Activated CD4-positive, alpha-beta T cell treated with anti-CD3 and anti-CD28 coated beads, Interleukin-2, amount 10 ng/mL, durations not matched to agents 24 days and 14 days (primary cell): ENCODE measurements at places on chromosomes 7 and 10. TPM values are rescaled to one million over a fixed set of nuclear protein-coding genes. Genes with fewer than 3 reads are reported as not detected.

DNA sequence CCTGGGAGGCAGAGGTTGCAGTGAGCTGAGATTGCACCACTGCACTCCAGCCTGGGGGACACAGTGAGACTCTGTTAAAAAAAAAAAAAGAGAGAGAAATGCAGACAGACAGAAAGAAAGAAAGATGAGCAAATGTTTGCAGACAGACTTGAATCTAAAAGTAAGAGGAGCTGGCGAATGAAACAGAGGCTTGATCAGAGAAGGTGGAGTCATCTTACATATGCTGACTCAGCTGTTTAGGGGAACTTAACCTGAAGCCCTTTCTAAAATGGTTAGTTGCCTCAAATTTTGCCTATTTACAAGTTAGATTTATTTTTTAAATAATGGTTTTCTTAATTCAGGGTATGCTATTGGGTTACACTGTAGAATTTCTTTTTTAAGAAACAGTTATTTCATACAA is 5.4 kb downstream of the FAM171A1 start:
- peaks cover 5% of the 10 kb centered on the region for H3K4me1 ChIP-seq
- no peaks in the 10 kb centered on the region for H3K36me3 ChIP-seq
- no peak overlapping the region for H3K27ac ChIP-seq
- H3K4me3 ChIP-seq: no peak overlapping the region
- peaks cover 51% of the 10 kb centered on the region for H3K27me3 ChIP-seq

The TPST1 gene
- 1.1 and 2.1 TPM in 2 replicates for total RNA-seq

The FGFR2 gene
- total RNA-seq: not detected in 2 replicates

The SLC18A2 gene
- not detected in 2 replicates for total RNA-seq

The RARRES2 gene
- total RNA-seq: not detected in 2 replicates

DNA sequence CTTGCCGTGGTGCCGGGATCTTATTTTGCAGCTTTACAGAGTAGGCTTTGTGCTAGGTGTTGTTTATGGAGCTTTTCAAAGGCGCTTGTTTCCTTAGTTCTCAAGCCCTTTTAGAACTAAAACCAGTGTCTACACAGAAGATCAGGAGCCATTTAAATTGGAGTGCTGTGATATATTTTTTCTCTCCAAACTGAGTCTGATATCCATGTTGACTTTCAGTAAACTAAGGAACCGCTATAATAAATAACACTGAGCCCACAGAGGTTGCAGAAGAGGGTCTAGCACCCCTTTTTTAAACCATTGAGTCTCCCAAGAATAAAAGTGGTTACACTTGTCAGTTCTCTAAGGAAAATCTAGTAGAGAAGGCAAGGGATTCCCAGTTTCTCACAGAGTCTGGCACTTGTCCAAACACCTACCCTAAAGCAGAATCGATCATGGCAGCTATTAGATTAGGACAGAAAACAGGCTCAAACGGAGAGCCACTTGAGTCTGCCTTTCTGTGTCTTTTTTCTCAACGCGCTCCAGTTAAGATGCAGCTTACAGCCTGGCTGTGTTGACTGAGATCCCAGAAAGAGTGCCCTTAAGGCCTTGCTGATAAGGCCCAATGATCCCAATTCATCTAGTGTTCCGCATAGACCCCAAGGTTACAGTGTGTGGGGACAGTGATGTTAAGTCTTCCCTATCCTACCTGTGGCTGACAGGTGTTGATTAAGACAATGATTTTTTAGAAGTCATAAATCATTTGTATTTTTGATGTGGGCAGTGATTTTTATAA is 804 bp downstream of the TMEM106B start:
- peaks cover 35% of the 10 kb centered on the region for H3K4me1 ChIP-seq
- peak; percentile 61 for DNase-seq
- H3K4me3 ChIP-seq: peak overlapping the region; percentile 94
- peaks cover 28% of the 10 kb centered on the region for H3K27me3 ChIP-seq
- peak overlapping the region; percentile 91 for H3K27ac ChIP-seq

- no peak for DNase-seq
- peaks cover 4% of the 10 kb centered on the region for H3K27me3 ChIP-seq
- no peaks in the 10 kb centered on the region for H3K4me1 ChIP-seq
- H3K27ac ChIP-seq: no peak overlapping the region
Observed at GRCh38 chr10:12925845-12926244, 75.7 kb downstream of the CCDC3 start.

GRCh38 chr10:60747817-60748469 is 30.3 kb upstream of the CDK1 start:
- H3K27me3 ChIP-seq: peaks cover 16% of the 10 kb centered on the region
- H3K4me3 ChIP-seq: no peak overlapping the region
- H3K36me3 ChIP-seq: no peaks in the 10 kb centered on the region
- peaks cover 4% of the 10 kb centered on the region for H3K4me1 ChIP-seq
- H3K27ac ChIP-seq: no peak overlapping the region
- no peak for DNase-seq

GRCh38 chr7:30201161-30201666 is 66.4 kb downstream of the MTURN start:
- no peak overlapping the region for H3K27ac ChIP-seq
- no peak for DNase-seq
- no peaks in the 10 kb centered on the region for H3K4me1 ChIP-seq

GRCh38 chr7:141362580-141363435 is 188.4 kb upstream of the AGK start:
- H3K27me3 ChIP-seq: peaks cover 2% of the 10 kb centered on the region
- H3K27ac ChIP-seq: no peak overlapping the region
- no peaks in the 10 kb centered on the region for H3K4me1 ChIP-seq
- H3K36me3 ChIP-seq: no peaks in the 10 kb centered on the region
- no peak for DNase-seq
- no peak overlapping the region for H3K4me3 ChIP-seq

GRCh38 chr7:15795393-15795792 is 108.9 kb upstream of the MEOX2 start:
- no peaks in the 10 kb centered on the region for H3K27me3 ChIP-seq
- H3K4me1 ChIP-seq: no peaks in the 10 kb centered on the region
- no peaks in the 10 kb centered on the region for H3K36me3 ChIP-seq
- H3K4me3 ChIP-seq: no peak overlapping the region
- H3K27ac ChIP-seq: no peak overlapping the region

The NXPH1 gene
- not detected in 2 replicates for total RNA-seq

The TSPAN33 gene
- 5.4 and 6.2 TPM in 2 replicates for total RNA-seq

DNA sequence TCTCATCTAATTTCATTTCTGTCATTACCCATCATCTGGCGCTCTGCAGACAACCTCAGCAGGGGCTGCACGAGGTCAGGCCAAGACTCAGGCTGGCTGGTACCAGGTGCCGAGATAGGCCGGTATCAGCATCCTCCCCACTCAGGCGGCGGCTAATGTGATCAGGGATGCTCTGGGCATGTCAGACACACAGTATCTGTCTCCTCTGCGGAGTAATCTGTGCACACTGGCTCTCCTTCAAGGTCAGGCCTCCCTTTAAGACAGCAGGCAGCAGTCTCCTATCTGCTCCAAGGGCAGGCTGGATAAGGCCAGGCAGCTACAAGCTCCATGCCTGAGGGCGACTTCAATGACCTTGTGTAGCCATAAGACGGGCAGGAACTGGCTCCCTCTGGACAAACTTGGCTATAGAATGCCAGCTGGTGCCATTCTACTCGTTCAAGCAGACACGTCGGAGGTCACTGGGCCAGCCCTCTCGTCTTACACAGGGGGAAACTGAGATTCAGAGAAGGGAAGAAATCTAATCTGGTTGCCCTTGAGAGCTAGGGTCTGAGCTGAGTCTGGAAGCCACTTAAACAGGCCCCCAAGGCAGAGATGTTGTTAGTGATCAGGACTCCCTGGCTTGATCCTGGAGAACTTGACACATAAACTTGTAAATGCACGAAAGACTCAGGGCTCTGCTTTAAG is 59.3 kb downstream of the ARHGAP22 start:
- no peaks in the 10 kb centered on the region for H3K36me3 ChIP-seq
- H3K27me3 ChIP-seq: no peaks in the 10 kb centered on the region
- no peak overlapping the region for H3K27ac ChIP-seq
- no peak for DNase-seq
- no peak overlapping the region for H3K4me3 ChIP-seq

DNA sequence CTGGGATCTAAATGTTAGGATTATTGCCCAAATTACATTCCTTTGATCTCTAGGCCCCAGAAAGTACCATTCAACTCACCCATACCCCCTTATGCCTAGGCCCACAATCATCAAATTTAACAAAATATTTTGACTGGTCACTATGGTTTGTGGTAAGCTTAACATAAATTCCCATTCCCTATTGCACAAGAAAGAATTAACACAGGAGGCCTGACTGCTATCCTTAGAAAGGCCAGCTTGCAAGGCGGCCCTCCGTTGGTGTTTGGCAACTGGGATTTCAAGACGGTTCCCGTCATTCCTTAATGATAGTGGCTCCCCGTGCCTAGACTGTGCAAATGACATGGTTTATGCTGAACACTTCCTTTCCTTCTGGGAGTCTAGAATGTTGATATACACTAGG is 29.6 kb downstream of the ARHGAP21 start:
- no peak overlapping the region for H3K4me3 ChIP-seq
- peaks cover 3% of the 10 kb centered on the region for H3K4me1 ChIP-seq
- no peak overlapping the region for H3K27ac ChIP-seq
- no peaks in the 10 kb centered on the region for H3K27me3 ChIP-seq
- H3K36me3 ChIP-seq: no peaks in the 10 kb centered on the region

The EGR2 gene
- 178 and 201 TPM in 2 replicates for total RNA-seq

The CYP2C19 gene
- 0.33 TPM in 1 of 2 replicates, not detected in the other for total RNA-seq

The LOXL4 gene
- not detected in 2 replicates for total RNA-seq

DNA sequence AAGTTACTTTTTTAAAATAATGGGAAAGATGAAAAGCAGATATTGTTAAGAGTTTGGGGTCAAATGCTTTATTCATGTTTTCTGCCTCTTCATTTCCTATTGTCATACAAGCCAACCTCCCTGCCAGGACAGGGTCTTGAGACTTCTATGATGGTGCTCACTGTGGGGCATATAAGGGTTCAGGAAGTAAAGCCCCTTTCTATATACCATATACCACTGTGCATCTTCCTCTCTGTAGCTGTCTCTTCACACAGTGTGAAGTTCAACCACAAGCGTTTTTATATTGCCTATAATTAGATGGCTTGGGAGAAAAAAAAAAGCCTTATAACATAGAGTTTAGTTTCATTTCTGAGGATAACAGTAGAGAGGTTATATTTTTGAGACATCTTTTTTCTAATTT is 389.8 kb upstream of the SORCS1 start:
- no peak for DNase-seq
- H3K4me3 ChIP-seq: no peak overlapping the region
- H3K36me3 ChIP-seq: no peaks in the 10 kb centered on the region
- no peaks in the 10 kb centered on the region for H3K27me3 ChIP-seq
- no peak overlapping the region for H3K27ac ChIP-seq
- no peaks in the 10 kb centered on the region for H3K4me1 ChIP-seq

- H3K27me3 ChIP-seq: peaks cover 2% of the 10 kb centered on the region
- peak overlapping the region; percentile 94 for H3K27ac ChIP-seq
- DNase-seq: peak; percentile 95
Observed at GRCh38 chr10:102917314-102917961, 656 bp upstream of the CNNM2 start.

The SPDYE8 gene
- total RNA-seq: not detected in 2 replicates

The BICC1 gene
- total RNA-seq: not detected in 2 replicates

GRCh38 chr7:45347804-45348203 is 190.2 kb downstream of the RAMP3 start:
- peaks cover 7% of the 10 kb centered on the region for H3K27me3 ChIP-seq
- no peak overlapping the region for H3K27ac ChIP-seq
- DNase-seq: no peak
- no peaks in the 10 kb centered on the region for H3K36me3 ChIP-seq
- H3K4me1 ChIP-seq: no peaks in the 10 kb centered on the region

DNA sequence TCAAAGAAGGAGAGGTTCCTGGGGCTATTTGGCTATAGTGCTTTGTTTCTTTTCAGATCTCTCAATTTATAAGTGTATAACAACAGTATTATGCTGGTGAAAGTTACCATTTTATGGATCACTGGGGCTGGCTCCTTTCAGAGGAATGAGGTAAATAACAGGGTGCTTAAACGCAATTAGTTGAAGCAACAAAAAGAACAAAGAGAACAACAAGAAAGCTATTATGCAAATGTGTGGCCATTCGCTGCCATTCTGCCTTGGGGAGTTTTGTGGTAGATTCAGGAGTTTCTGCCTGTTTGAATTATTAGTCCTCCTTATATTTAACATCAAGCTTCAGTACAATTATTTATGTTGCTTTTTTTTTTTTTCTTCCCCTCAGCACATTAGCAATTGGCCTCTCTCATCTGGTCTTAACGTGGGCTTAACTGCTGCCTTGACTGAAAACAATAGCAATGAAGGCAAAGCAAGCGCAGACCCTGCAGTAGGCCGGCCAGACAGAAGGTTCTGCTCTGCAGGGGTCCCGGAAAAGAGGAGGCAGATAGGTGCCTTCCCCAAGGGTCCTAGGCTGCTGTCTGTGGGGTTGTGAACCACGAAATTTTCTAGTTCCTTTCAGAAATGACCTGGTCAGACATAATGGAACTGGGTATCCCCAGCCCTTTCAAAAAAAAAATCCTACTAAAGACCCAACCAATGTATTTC is 339.9 kb upstream of the PODXL start:
- DNase-seq: no peak
- H3K36me3 ChIP-seq: no peaks in the 10 kb centered on the region
- peaks cover 2% of the 10 kb centered on the region for H3K4me1 ChIP-seq
- H3K4me3 ChIP-seq: no peak overlapping the region
- H3K27me3 ChIP-seq: peaks cover 2% of the 10 kb centered on the region

DNA sequence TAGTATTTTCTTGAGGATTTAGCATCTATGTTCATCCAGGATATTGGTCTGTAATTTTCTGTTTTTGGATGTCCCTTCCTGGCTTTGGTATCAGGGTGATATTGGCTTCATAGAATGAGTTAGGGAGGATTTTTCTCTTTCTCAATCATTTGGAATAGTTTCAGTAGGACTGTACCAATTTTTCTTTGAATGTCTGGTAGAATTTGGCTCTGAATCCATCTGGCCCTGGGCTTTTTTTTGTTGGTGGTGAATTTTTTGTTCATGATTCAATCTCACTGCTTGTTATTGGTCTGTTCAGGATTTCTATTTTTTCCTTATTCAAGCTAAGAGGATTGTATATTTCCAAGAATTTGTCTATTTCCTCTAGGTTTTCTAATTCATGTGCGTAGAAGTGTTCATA is 192.7 kb downstream of the KIF20B start:
- H3K27ac ChIP-seq: no peak overlapping the region
- DNase-seq: no peak
- H3K27me3 ChIP-seq: peaks cover 14% of the 10 kb centered on the region
- no peaks in the 10 kb centered on the region for H3K36me3 ChIP-seq
- H3K4me3 ChIP-seq: no peak overlapping the region
- no peaks in the 10 kb centered on the region for H3K4me1 ChIP-seq
